Right lobe of liver (tissue), 6 donors: ENCODE measurements at places on chromosomes 6 and 20. TPM values are rescaled to one million over a fixed set of nuclear protein-coding genes. Genes with fewer than 3 reads are reported as not detected.
A peak's percentile ranks its signal among the peaks of the same experiment; 100 is the strongest.

GRCh38 chr6:121677571-121677970 lies 242.1 kb downstream of the GJA1 start:
- DNase-seq = no peak

- no peak for DNase-seq
Observed at GRCh38 chr6:45556828-45557227, 179.1 kb upstream of the SUPT3H start.

DNA sequence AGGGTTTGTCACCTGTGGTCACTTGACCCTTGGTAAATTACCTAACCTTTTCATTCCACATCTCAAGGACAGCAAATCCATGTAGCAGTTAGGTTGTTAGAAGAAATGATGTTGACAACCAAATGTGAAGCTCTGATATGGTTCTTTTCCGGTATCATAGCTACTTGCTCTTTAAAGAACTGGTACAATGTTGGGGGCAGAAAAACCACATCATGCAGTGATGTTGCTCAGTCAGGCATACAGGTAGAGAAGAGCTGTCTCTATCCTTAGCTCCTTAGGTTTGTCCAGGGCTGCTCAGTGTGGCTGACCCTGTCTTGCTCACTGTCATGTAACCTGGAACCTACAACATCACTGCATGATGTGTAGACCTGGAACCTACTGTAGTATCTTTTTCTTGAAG lies 135.5 kb downstream of the LRRC1 start:
- no peak for DNase-seq

The CRYBG1 gene
- total RNA-seq = 7.9 TPM

The WFDC12 gene
- total RNA-seq = not detected

- no peak for DNase-seq
Observed at GRCh38 chr6:118993803-118994251, 58.9 kb upstream of the MCM9 start.

The TRIM40 gene
- not detected for total RNA-seq

The ESR1 gene
- total RNA-seq = 43.3 TPM

- DNase-seq = no peak
Observed at GRCh38 chr6:113632220-113632864, 224.8 kb upstream of the MARCKS start.

GRCh38 chr6:15413466-15414234 lies 167.8 kb downstream of the JARID2 start:
- DNase-seq = no peak

The TBX18 gene
- 0.15 TPM for total RNA-seq

DNA sequence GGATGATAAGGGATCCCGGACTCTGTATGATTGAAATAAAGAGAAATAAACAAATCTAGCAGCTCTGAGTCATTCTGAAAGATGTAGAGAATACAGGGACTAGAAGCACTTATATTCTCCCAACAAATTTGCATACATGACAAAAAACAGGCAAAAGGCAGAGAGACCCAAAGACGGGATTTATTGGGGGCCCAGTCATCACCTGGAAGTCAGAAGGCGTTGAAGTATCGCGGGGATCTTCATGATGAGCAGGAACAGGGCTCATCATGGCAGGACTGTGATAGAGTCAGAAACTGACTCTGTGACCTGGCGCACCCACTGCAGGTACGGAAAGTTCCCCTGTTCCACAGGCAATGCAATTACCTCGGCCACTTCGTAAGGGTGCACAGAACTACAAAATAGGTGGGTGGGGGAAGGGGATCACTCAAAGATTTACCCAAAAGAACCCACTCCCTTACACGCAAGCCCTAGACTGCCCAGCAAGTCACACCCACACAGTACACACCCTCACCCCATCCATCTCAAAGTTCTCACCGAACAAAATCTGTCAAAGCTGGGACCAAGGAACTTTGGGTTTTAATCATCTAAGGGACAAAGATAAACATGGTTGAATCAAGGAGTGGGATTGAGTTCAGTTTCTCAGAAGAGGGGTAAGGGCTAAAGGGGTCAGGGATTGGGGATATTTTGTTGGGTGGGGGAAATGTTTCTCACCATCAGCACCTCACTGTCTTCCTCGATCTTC lies 1.4 kb downstream of the CUTA start:
- DNase-seq = no peak

DNA sequence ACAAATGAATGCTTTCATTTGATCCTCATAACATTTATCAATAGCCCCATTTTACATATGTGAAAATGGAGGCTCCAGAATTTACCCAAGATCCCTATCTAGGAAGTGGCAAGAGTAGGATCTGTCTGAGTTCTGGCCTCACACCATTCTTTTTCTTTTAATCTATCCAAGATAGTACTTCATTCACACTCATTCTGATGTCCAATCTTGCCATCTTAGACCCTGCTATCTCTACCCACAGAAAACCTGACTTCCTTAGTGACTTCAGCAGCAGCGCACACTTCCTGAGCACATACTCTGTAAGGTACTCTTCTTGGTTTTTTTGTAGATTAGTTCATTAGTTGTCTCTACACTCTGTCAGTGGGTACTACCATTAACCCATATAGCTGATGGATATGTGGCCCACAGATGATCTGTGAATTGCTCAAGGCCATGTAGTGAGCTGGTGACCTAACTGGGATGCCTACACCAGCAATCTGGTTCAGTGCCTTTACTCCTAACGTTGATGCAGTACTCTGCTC lies 36.3 kb downstream of the COX4I2 start:
- no peak for DNase-seq

- no peak for DNase-seq
Observed at GRCh38 chr6:107718341-107718740, 105.8 kb downstream of the SCML4 start.

The CLIC5 gene
- 0.37 TPM for total RNA-seq

GRCh38 chr6:64288351-64288750 lies 652.7 kb downstream of the PHF3 start:
- no peak for DNase-seq

DNA sequence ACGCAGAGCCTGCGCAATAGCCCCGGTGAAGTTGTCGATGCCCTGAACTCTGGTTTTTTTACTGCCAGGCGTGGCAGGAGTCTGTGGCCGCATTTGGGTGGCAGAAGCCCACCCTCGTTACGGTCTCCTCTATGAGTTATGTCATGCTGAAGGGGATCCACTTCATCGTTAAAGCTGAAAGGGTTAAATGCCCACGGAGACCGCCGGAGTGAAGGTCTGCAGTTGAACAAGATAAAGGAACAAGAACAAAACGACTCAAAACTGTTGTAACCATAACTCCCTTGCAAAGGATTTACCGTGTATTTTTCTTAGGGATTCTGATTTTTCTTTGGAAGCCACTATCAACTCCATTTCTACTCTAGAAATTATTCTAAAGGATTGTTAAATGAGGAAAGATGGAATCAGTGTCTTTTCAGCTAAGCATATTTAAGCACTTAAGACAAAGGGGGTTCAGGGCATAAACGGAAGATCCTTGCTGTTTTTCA lies 501 bp upstream of the ELOVL5 start:
- DNase-seq = no peak

GRCh38 chr6:21993841-21994240 lies 303.0 kb downstream of the PRL start:
- no peak for DNase-seq

The DNAH8 gene
- not detected for total RNA-seq

DNA sequence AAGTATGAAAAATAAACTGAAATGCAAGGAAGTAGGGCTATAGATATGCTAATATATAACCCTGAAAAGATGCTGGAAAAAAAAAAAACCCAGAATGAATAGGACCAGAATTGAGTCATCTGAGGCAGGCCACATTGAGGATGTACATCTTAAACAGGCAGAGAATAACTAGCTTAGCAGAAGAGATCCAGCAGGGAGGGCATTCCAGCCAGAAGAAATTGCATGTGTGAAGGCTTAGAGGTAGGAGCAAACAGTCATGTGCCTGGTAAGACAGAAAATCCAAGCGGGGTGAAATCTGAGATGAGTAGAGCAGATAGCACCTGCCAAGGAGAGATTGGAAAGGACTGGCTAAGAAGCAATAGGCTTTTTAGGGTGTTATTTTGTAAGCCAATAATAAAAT lies 2.6 kb downstream of the COL19A1 start:
- DNase-seq = no peak

DNA sequence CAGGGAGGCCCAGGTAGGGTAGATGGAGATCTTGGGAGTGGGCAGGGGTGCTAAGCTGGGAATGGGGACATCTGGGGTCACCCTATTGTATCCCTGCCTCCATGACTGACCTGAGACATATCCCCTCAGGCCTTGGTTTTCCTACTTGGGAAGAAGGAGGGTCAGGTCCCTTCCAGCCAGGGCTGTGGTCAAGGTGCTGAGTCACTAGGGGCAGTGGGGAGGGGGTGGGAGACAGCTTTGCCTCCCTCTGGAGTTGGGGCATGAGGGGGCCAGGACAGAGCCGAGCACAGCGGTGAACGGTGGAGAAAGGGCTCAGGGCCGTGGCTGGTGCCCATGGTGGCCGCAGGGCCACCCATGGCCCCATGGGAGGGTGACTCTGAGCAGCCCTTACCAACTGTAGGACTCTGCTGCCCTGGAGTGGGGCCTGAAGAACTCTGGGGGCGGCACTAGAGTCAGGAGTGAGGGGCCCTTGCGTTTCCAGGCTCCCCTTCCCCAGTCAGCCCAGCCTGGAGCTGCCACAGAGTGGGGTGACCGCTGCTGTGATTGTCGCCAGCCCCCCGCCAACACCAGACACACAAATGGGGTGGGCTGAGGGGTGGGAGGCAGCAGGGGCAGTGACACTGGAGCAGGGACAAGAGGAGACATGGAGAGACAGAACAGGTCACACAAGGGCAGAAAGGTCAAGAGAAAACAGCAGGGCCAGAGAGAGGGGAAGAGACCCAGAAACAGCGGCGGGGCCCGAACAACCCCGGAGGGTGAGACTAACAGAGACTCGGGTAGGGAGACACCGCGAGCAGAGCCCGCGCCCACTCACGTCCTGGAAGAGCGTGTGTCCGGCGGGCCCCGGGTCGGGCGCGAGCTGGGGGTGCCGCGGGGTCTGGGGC lies 576 bp downstream of the NECAB3 start:
- DNase-seq = peak; percentile 25

- no peak for DNase-seq
Observed at GRCh38 chr6:15608396-15608795, 54.4 kb downstream of the DTNBP1 start.

- no peak for DNase-seq
Observed at GRCh38 chr20:3315136-3315535, 76.1 kb upstream of the SLC4A11 start.

The CD83 gene
- 0.37 TPM for total RNA-seq

DNA sequence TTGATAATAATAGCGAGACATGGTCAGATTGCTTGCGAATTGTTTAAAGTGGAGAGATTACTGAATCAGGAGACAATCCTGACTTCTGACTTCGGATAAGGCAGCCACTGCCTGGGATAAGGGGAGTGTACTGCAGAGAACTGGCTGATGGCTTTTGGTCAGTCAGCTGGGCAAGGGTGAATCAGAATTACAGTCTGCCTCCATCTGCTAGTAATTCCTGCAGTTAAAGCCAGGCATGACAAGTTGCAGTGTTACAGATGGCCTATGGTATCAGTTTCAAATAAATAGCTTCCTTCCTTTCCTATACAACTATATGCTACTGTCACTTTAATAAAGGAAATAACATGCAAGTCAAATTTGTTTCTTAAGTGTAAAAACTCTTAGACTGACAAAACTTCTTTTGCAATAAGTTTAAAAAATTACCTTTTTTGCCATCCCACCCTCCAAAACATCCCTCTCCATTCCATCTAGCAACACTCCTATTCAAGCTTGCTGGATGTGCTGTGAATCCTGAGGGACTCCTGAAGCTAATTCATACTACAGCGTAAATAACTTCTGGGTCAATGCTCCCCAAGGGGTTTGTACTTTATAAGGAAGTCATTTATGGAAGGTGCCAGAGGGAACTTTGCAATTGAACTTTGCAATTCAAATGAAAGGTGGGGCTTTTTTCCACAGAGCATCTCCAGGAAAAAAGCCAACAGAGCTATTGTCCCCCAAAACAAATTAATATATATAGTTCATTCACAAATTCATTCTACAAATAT lies 245.2 kb downstream of the ADGRB3 start:
- DNase-seq = no peak

DNA sequence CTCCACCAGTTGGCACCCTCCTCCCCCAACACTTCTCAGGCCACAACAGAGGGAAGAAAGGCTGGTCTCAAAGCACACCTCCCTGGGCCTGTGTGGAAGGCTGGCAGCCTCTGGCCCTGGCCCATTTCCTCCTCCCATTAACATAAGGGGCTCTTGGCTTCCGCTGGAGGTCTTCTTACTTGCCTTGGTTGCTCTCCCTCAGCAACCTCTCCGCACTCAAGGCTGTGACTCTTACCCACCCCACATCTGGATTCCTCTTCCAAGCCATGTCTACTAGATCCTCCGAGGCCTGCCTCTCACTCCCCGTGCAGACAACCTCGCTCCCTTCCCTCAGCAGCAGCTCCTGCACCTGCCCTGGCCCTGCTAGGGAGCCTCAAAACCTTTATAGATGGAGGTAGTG lies 112.2 kb upstream of the PRND start:
- no peak for DNase-seq

- no peak for DNase-seq
Observed at GRCh38 chr6:26223228-26223627, 136.0 kb downstream of the HFE start.

DNA sequence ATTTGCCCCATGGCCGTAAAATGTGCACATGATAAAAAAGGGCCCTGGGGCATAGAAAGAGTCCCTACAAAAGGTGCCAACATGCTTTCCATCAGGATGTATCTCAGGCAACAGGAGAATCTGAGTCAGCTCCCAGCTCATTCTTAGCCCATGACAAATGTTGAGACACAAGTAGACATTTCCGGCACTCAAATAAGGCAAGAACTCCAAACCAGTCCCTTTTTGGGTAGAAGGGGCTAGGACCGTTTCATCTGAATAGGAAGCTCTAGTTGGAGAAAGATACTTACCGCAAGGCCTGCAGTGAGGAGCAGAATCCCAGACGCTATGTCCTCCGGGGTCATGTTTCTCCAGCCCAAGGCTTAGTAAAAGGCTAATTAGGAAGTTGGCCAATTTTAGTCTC lies 261.0 kb upstream of the RIN2 start:
- DNase-seq = no peak

- no peak for DNase-seq
Observed at GRCh38 chr6:27091661-27092315, 155.7 kb upstream of the PRSS16 start.
